NCI-H748 treated with DMSO at 0.1 percent for 48 hours (cell line): ENCODE measurements at places on chromosomes 7 and 10.

DNA sequence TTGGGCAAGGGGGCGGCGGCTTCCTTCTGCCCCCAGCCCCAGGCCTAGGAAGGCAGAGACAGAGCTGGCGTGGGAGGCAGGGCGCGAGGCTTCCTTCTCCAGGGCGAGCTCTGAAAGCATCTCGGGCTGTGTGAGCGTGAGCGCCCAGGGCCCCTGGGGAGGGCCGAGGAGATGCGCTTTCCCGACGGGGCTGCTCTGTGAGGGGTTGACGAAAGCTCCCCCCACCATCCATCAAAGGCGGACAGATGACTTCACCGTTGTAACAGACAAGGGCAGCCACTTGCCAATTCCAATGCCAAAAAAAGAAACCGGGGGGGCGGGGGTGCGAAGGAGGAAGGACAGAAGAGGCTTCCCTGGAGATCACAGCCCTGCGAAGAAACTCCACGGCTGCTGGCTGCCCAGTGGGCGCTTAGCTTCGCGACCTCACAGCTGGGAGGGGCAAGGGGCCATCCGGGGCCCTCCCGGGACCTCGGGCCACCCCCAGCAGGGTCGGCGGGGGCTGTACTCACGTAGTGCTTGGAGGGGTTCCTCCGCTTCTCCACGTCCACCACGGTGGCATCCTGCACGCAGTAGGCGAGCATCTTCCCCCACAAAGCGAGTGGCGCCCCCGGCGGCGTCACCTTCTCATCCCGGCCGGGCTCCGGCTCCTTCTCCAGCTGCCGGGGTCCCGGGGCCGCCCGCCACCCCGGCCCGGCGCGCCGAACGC is 537 bp downstream of the SH3PXD2A start:
- DNase-seq: no peak

GRCh38 chr10:23075672-23076071 is 19.7 kb upstream of the MSRB2 start:
- no peak for DNase-seq

DNA sequence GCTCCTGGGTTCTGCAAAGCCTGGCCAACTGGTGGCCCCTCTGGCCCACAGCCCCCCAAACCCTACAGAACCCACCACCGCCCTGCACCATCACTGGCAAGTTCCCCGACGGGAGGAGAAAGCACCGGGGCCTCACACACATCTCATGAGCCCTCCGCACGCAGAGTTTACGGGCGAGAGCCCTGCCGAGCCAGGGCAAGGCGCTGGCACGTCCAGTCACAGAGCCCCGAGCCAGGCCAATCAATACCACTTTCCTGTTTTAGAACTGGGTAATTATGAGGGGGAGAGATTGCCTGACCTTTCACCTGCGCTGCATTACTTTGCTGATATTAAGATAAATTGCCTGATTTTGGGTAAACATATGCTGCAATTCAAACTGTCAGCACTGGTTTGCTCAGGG is 113.3 kb downstream of the EBF3 start:
- no peak for DNase-seq

DNA sequence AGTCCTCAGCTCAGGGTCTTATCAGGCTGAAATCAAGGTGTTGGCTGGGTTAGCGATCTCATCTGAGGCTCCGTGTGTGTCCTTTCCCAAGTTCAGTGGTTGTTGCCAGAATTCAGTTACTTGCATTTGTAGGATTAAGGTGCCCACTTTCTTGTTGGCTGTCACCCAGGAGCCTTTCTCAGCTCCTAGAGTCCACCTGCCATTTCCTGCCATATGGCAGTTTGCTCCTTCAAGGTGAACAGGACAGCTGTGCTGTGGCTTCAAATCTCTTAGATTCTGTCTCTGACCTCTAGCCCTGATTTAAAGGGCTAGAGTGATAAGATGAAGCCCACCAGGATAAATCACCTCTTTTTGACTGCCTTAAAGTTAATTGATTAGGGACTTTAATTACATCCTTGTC is 1.0 kb upstream of the HIF1AN start:
- no peak for DNase-seq

- no peak for DNase-seq
Observed at GRCh38 chr10:12938271-12938670, 63.2 kb downstream of the CCDC3 start.

GRCh38 chr7:87528730-87529129 is 53.2 kb upstream of the ABCB4 start:
- no peak for DNase-seq

DNA sequence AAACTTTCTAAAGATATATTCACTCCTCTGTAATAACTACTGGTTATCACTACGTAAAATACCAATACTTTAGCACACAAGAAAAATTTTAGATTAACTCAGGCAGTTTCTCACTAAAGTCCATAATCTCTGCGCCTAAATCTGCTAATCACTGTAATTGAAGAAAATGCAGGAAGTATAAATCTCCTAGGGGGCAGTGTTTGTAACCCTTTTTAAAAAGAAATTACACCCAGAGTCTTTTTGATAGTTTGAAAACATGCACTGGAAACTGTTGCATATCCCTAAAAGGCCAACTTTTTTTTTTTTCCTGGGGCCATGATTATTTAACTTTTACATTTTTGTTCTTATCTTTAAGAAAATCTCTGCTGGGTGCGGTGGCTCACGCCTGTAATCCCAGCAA is 209.6 kb downstream of the KIAA1217 start:
- no peak for DNase-seq

DNA sequence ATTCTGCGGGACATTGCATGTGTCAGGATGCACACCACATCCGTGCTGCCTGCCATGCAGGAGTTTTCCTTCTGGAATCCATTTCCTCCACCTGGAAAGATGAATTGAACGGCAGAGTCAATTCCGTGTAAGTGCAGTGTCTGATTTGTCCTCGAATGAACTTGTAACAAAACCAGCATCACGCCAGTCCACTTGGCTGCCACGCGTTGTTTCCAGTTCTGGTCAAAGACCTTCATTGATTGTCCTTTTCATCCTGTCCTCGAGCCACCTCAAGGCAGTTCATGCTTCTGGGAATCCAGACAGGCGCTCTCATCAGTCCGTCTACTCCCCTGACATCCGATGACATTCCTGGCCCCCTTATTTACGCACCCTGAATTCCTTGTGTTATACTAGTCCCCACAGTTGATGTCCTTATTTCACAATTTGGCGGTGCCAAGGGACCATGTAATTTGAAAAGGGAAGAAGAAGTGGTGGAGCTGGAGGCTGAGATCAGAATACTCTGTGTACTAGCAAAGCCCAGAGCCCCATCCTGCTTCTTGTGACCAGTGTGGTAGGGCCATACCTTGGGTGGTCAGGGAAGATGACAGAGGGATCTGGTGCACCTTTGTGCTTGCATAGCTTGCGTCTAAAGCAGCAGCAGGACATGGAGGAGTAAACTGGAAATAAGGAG is 502.2 kb downstream of the PLXNA4 start:
- no peak for DNase-seq

GRCh38 chr10:125850766-125851731 is 27.7 kb downstream of the BCCIP start:
- DNase-seq: no peak

GRCh38 chr10:54559498-54559897 is 241.5 kb downstream of the PCDH15 start:
- no peak for DNase-seq

GRCh38 chr7:117941138-117941810 is 68.0 kb upstream of the CTTNBP2 start:
- DNase-seq: no peak
